NCI-H187 (cell line): ENCODE measurements at places on chromosomes 5 and 9.

DNA sequence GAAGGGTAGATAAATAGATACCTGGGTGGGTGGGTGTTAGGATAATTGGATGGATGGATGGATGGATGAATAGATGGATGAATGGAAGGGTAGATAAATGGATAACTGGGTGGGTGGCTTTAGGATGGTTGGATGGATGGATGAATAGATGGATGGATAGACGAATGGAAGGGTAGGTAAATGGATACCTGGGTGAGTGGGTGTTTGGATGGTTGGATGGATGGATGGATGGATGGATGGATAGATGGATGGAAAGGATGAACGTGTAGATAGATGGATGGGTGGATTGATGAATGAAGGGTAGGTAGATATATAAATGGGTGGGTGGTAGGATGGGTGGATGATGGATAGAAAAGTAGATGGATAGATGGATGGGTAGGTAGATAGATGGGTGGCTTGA, 59.8 kb upstream of the RXRA start:
- DNase-seq = no peak

DNA sequence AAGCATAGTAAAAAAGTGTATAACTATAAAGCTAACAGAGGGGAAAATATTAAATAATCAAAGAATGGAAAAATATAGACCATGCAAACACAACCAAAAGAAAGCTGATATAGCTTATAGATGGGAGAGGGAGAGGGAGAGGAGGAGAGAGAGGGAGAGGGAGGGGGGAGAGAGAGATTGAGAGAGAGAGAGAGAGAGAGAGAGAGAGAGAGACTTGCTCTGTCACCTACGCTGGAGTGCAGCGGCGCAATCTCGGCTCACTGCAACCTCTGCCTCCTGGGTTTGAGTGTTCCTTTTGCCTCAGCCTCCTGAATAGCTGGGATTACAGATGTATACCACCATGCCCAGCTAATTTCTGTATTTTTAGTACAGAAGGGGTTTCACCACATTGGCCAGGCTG, 110.6 kb downstream of the RAPGEF6 start:
- DNase-seq = no peak

DNA sequence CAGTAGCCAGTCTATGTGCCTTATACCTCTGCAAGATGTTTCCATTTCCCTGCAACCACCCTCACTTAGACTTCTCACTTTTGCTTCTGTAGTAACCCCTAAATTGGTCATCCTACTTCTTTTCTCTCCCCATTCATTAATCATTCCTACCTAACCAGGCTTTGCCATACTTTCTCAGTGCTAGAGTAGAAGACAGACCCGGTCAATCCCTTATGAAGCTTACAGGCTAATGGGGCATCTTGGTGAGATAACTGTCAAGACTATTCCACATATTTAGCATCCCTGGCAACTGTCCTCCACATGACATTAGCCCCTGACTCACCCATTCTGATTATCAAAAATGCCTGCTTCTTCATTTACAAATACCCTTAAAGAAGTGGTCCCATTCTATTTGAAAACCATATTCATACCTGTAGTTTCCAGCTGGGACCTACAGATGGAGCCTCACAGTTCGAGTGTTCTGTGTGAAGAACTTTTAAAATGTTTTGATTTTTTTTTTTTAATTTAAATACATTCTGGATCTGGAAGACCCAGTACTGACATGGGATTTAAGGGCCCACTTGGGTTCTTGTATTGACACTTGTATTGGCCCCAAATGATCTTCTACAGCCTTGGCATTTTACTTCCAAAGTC, 21.0 kb downstream of the F2RL2 start:
- DNase-seq = no peak

GRCh38 chr5:14996997-14997396, 125.4 kb upstream of the ANKH start:
- no peak for DNase-seq

GRCh38 chr5:33537240-33537639, 96.5 kb downstream of the TARS1 start:
- DNase-seq = no peak

- no peak for DNase-seq
These were observed 222.4 kb downstream of the CACNA1B start for GRCh38 chr9:138099803-138100598.

DNA sequence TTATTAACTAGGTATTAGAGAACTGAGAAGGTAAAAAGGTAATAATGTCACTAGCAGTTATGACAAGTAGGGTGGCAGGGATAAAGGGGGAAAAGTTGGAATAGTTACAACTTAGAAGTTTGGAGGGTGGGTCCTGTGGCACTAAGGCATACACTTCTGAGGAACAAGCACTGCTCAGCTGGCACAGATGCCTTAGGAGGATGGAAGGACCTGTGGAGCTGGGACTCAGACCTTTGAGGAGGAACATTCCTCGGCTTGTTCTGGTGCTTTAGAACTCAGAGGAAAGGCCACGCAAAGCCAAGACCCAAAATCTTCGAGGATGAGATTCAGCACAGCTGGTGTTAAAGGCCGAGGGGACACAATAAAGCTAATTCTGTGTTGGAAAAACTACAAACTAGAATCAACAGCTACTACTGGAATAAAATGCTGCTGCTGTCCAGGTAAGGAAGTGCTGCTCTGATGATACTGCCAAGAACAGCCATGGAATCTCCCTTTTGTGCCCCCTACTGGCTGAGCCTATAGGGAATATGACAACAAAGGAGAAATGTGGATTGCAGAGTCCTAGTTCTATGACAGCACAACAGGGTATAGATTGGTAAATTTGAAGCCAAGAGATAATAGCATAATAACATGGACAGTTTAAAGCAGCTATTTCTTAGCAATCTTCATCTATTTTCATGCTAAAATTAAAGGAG, 126.7 kb downstream of the SLC25A46 start:
- DNase-seq = no peak

DNA sequence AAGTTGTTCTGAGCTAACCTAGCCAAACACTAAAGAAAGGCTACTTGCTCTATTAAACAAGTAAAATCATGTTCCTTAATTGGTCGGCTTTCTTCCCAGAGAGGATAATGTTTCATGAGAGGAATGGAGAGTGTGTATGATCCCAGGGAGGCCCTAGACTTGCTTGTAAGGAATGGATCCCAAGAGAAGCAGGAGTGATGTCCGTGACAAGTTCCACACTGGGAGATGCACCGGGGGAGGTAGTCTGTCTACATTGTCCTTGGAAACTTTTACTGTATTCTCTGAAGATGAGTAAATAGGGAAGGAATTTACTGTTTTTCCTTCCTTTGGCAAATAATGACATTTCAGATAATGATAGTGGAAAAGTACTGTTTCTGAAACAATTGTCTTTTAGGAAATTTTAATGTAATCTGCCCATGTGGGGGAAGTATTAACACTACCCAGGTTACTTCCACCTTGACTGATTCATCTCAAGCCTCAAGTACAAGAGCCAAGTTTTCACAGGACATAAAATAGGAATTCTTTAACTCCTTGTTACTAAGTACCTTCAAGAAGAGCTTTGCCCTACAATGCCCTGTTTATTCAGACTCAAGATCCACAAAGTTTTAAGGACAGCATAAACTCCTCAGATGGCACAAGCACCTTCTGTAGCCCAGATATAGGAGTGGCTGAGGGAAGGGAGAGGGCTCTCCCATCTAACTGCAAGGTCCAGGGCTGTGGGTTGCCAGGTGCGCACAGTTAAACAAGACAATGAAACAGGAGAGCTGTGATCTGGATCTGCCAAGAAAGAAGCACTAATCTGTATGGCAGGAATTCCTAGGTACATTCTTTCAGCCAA, 152.1 kb downstream of the GNA14 start:
- no peak for DNase-seq

- DNase-seq = peak; percentile 13
These were observed 357.8 kb downstream of the NFIB start for GRCh38 chr9:13956107-13956506.

GRCh38 chr9:89023740-89024139, 32.5 kb downstream of the S1PR3 start:
- no peak for DNase-seq

- DNase-seq = no peak
These were observed 355.9 kb upstream of the TLE4 start for GRCh38 chr9:79215821-79216220.

GRCh38 chr5:7073666-7074065, 322.3 kb upstream of the ADCY2 start:
- DNase-seq = no peak

GRCh38 chr5:38465702-38466423, 90.6 kb downstream of the LIFR start:
- DNase-seq = no peak

- DNase-seq = no peak
These were observed 478.3 kb upstream of the ADAMTS16 start for GRCh38 chr5:4661836-4662235.

DNA sequence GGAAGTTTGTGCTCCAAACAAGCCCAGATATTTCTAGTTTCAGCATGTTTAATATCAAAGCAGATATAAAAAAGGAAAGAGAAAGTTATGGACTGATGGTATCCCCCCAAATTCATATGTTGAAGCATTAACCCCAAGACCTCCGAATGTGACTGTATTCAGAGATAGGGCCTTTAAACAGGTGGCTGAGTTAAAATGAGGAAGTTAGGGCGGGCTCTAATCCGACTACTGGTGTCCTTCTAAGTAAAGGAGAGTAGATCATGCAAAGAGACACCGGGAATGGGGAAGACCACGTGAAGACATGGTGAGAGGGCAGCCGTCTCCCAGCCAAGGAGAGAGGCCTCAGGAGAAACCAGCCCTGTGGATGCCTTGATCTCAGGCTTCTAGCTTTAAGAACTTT, 324.1 kb upstream of the KIF2A start:
- no peak for DNase-seq

GRCh38 chr5:28632607-28633006, 1594.2 kb upstream of the CDH9 start:
- no peak for DNase-seq

GRCh38 chr9:85914108-85914507, 26.8 kb upstream of the NAA35 start:
- no peak for DNase-seq

DNA sequence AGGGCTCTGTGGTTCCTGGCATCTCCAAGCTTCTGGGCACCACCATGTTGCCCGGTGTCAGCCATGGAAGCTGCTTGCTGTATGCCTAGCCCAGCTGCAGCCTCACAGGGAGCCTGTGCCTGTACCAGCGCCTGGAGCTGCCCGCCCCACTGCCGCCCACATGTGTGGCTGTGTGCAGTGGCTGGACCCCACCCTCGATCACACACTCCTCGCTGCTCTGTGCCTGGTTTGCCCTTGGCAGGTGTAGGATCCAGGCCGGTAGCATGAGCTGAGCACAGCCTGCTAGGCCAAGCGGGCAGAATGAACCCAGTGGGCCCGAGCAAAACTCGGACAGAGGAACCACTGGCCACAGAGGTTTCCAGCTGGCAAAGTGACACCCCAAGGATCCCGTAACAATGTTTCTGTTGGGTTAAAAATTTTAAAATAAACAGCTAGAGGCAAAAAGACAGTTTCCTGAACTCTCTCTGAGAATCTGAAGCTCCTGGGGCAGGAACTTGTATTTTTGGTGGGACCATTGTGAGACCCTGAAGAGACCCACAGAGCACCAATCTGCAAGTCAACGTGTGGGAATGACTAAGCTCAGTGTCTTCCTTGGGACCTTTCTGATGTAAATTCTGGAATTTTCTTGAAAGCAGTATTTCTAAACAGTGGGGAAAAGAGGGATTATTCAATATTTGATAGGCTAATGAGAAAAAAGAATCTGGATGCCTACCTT, 73.1 kb upstream of the CCDC112 start:
- DNase-seq = no peak

- no peak for DNase-seq
These were observed 5.3 kb upstream of the TRIM41 start for GRCh38 chr5:181217803-181218062.
